Inflammatory macrophage treated with lipopolysaccharide for 1 hour (primary cell): ENCODE measurements at places on chromosomes 7 and 10.
A peak's percentile ranks its signal among the peaks of the same experiment; 100 is the strongest.

- no peak for DNase-seq
Measured at GRCh38 chr10:31426401-31426800, 107.4 kb downstream of the ZEB1 start.

DNA sequence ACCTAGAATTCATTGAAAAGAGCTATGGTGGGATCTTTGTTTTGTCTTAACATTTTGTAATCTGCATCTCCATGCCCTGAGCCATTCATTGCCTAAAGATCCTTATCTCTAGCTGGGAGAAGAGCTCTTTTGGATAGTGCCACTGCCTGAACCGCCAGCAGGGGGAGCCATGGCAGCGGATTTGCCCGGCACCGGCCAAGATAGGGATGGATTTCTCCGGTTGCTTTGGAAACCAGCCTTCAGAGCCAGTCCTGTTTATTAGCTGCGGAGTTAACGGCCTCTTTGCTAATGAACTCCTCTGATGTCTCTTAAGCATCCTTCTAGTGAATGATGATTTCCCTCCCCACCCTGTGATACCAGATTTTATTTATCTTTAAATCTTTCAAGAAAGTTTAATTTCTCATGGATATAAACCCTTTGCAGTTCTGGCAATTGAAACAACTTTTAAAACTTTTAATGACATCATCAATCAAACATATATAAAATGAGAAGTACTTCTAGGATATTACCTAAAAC lies 58.2 kb upstream of the LYZL2 start:
- DNase-seq: peak; percentile 89

- DNase-seq: no peak
Measured at GRCh38 chr7:157487046-157487770, 150.4 kb downstream of the DNAJB6 start.

- no peak for DNase-seq
Measured at GRCh38 chr10:8305876-8306652, 251.6 kb downstream of the GATA3 start.

- no peak for DNase-seq
Measured at GRCh38 chr7:35374858-35375257, 121.0 kb upstream of the TBX20 start.
